Tracheal epithelial cell (primary cell): ENCODE measurements at places on chromosomes 11 and 22. TPM values are rescaled to one million over a fixed set of nuclear protein-coding genes. Genes with fewer than 3 reads are reported as not detected.

TMPRSS6 gene
- not detected in 2 replicates for total RNA-seq

LUZP2 gene
- total RNA-seq: under 0.01 TPM in 2 replicates

ELF5 gene
- total RNA-seq: 0.43 TPM in 1 of 2 replicates, not detected in the other

SAA2 gene
- total RNA-seq: 2.1 and 54.2 TPM in 2 replicates
